ENCODE measurements at places on chromosomes 2 and 18.
A peak's percentile ranks its signal among the peaks of the same experiment; 100 is the strongest.

GRCh38 chr2:121947674-121948073 is 192.2 kb downstream of the TSN start:
- DNase-seq: no peak

GRCh38 chr2:71720283-71720560 is 266.9 kb downstream of the DYSF start:
- DNase-seq: no peak

- DNase-seq: no peak
Observed at GRCh38 chr2:64754570-64754969, 100.9 kb upstream of the SERTAD2 start.

DNA sequence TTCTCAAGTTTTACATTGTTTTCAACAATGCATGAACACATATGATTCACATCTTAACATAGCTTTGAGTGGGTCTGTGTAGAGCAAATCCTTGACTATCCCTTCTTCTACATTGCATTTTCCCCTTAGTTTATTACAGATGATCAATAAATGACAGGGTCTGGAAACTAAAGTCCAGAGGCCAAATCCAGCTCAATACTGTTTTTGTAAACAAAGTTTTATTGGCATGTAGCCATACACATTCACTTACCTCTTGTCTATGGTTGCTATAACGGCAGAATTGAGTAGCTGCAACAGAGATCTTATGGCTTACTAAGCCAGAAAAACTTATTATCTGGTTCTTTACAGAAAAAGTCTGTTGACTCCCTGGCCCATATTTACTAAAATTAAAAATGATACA is 12.8 kb downstream of the FANCL start:
- no peak for DNase-seq

DNA sequence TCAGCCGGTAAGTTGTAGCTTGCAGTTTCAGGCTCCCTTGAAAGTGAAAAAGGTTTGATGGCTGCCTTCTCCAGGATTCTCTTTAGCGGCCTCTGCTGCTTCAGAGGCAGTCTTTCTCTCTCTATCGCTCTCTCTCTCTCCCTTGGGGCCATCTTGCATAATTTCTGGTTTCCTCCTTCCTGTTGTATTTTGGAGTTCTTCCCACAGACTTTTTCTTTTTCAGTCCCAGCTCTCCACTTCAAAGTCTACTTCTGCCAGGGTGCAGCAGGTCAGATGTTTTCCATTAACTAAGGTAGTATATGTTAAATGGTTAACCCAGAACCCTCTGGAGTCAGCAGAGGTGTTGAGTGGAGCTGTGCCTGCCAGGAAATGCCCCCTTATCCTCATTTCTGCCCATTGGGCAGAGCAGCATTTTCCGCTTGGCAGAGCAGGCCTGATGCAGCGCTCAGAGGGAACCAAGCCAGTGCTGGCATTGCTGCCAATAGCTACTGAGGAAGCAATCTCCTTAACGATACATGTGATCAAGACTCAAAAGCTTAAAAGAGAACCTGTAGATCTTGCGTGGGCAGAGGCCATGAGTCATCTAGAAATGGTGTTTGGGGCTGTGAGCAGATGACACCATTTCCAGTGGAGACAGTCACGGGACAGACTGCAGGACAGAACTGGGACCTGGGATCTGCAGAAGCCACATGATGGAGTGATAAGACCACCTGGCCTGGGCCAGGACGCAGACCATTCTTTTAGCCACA is 20.8 kb downstream of the DBI start:
- peak; percentile 72 for DNase-seq

- DNase-seq: peak; percentile 29
Observed at GRCh38 chr2:218217360-218218267, 625 bp downstream of the ARPC2 start.

GRCh38 chr18:25080211-25080610 is 271.8 kb downstream of the ZNF521 start:
- no peak for DNase-seq

DNA sequence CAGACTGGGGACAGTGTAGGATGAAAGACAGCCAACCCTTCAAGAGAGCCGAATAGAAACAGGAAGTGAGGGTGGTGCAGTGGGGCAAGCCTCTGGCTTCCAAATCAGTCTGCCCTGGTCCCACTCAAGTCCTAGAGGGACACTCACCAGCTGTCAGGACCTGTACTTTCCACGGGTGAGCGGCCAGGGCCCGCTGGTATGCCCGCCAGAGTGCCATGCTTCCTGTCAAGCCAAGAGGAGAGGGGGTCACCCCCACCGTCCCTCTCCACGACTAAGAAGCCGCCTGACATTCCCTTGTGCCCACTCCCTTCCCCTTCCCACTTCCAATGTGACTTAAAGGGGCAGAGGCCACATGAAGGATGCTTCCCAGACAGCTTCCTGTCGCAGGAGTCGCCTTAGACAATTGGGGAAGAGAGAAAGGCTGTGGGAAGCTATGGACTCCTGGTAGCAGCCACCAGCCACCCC is 564 bp downstream of the MPV17 start:
- DNase-seq: no peak

GRCh38 chr18:10995550-10995949 is 153.8 kb downstream of the PIEZO2 start:
- DNase-seq: no peak

DNA sequence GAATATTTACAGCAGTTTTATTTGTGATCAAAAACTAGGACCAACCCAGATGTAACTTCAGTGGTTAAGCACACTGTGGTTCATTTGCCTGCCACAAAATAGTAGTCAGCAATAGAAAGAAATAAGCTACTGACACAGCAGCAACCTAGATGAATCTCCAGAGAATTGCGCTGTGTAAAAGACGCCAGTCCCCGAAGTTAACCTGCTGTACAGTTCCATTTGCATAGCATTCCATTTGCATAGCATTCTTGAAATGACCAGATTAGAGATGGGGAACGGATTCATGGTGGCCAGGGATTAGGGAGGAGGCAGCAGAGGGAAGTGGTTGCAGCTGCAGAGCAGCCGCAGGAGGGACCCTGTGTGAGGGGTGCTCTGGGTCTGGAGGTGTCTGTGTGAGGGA is 39.3 kb upstream of the NFATC1 start:
- DNase-seq: no peak

GRCh38 chr2:168793596-168793995 is 8.8 kb upstream of the NOSTRIN start:
- peak; percentile 31 for DNase-seq

- peak; percentile 67 for DNase-seq
Observed at GRCh38 chr18:59459369-59460071, 100.5 kb upstream of the LMAN1 start.

DNA sequence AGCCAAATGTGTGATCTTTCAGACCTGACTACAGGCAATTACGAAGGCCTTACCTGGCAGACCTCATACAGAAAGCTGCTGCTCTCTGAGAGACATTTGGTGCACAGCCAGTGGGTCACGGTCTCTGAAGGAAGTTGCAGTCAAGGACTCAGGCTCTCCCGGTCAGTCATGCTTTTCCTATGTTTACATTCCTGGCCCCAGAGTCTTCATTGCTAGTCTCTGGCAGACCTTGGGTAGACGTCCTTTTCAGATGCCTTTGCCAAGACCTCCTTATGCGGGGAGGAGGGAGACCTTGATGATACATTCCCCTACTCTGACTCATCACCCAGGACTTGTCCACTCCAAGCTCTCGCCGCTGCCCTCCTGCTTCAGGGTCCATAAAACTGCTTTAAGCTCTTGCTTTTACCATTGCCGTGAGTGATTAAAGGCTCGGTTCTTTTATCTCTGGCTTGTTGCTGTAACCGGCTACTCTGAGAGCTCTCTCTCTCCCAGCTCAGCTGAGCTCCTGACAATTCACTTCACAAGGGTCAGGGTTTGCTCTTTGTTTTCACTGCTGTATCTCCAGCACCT is 62.0 kb upstream of the SLC35F5 start:
- peak; percentile 99 for DNase-seq

- DNase-seq: no peak
Observed at GRCh38 chr2:170587117-170587516, 128.0 kb upstream of the SP5 start.

- DNase-seq: no peak
Observed at GRCh38 chr2:109081374-109081773, 47.6 kb upstream of the SH3RF3 start.

DNA sequence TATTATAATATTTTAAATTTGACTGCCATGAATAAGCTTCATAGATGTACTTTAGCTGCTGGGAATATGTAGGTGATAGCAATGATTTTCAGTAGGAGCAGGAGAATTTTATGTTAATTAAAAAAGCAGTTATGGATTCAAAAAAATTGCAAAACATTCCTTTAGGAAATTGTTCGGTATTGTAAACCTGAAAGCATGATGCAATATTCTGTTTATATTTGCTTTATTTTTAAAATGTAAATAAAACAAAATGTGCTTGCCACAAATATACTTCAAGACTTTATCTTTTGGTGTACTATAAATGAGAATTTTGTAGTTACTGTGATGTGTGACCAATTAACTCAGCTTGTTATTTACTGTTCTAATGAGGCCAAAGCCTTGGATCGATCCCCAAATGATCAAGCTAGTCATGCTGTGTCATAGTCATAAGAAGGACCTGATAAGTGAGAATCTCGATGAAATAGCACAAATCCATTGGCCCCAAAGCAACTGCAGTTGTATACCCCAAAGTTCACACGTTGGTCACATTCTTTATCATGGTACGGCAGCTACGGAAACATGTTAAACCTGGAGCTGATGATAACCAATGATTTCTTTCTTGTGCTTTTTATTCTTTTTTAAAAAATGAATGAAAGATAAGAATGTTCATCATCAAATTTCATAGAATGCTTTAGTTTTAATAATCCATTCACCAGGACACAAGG is 23.6 kb upstream of the ATIC start:
- DNase-seq: no peak

GRCh38 chr18:35019933-35020332 is 21.3 kb upstream of the MAPRE2 start:
- peak; percentile 49 for DNase-seq

DNA sequence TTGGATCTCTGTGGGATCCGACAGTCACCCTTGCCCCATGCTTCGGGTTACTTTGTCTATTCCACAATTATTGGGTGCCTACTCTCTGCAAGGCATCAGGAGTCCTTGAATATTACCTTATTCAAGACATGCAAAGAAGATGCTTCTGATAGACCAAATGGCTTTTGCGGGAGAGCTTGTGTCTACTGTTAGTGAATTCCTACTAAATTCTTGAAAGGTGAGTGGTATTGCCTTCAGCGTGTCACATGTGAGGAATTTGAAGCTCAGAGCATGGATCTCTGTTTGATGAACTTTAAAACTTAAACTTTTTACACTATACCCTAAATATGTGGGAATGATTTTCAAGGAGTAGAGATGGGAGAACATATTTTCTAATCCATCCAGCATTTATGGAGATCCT is 184.4 kb downstream of the LTBP1 start:
- DNase-seq: peak; percentile 53

GRCh38 chr2:170324640-170325046 is 146.7 kb downstream of the MYO3B start:
- peak; percentile 58 for DNase-seq

GRCh38 chr2:8682719-8683667 is 1.1 kb downstream of the ID2 start:
- DNase-seq: peak; percentile 32

GRCh38 chr2:168912901-168913369 is 11.8 kb downstream of the G6PC2 start:
- peak; percentile 16 for DNase-seq

- peak; percentile 9 for DNase-seq
Observed at GRCh38 chr2:223997938-223998337, 40.7 kb downstream of the MRPL44 start.

- DNase-seq: peak; percentile 59
Observed at GRCh38 chr2:70647873-70648481, 94.4 kb upstream of the TGFA start.

DNA sequence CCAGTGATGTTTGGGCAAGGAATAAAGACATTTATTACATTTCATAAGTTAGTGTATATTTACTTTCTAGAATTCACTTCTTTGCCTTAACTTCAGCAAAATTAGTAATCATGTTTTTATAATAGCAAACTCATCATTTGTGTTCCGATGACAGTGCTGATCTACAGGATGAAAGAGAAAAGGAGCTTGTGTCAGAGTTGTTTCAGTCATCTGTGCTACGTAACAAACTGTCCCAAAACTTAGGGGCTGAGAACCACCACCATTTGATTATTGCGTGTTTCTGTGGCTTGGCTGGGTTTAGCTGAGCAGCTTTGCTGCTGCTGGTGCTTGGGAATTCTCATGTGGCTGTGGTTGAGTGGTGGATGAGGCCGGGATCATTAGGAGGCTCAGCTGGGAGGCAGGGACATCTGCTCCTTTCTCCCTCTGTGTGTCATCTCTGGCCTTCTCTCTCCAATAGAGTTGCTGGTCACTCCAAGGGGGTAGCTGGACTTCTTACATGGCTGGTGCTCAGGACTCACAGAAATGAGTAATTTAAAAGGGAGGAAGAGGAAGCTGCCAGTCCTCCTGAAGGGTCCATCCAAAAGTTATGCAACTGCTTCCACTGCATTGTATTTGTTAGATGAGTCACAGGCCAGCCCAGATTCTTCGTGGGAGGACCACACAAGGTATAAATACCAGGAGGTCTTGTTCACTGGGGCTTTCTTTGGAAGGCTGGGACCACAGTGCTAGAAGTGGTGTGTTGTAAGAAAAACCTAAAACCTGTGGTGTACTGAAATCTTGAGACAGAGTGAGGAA is 43.4 kb upstream of the HAAO start:
- DNase-seq: peak; percentile 99

GRCh38 chr18:54444319-54444914 is 86.7 kb downstream of the C18orf54 start:
- peak; percentile 74 for DNase-seq

DNA sequence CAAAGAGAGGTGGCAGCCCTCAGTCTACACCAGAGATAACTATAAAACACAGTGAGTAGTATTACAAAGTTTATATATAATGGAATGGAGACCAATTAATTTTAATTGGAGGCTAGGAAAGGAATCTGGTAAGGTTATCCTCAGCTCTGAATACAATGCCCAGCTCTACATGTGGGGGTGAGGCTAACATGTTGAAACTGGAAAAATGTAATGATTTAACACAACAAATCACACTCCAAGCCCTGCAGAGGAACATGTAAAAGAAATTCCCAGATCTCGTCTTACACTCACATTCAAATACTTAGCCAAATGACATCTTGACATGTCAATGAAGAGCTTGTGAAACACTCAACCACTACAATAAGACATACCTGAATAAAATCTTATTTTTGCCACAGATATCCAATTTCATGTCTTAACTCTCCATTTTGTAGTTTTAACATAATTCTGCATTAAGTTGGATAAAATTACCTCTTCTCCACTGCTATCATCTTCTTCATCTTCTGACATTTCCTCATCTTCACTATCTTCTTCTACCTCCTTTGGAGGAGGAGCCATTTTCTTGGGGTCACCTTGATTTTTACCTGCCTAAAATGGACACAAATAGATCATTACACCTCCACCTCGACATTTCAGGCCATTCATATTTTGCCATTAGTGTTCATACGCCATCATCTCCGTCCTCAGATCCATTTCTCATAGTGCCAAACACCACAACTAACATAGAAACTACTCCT is 1.4 kb downstream of the NCL start:
- peak; percentile 7 for DNase-seq

- no peak for DNase-seq
Observed at GRCh38 chr2:16139663-16140615, 199.6 kb downstream of the MYCN start.

DNA sequence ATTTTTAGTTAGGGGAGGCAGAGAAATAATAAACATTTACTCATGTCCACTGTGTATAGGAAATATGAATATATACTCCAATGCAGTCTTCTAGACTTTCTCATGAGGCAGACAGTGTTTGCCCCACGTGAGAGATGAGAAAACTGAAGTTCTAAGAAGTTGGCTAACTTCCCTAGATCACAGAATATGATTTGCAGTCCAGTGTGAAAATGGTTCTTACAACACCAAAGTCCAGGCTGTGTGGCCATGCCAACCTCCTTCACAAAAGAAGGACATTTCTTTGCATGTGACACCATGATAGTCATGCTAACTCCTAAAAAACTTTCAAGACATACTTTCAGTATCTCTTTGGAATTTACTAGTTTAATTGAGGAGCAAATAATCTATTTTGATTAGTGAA is 143.7 kb downstream of the IRS1 start:
- DNase-seq: peak; percentile 78

Measured in iris pigment epithelial cell (primary cell).